Tongue (tissue), 3 donors: ENCODE measurements at places on chromosomes 2 and 18. TPM values are rescaled to one million over a fixed set of nuclear protein-coding genes. Genes with fewer than 3 reads are reported as not detected.

DNA sequence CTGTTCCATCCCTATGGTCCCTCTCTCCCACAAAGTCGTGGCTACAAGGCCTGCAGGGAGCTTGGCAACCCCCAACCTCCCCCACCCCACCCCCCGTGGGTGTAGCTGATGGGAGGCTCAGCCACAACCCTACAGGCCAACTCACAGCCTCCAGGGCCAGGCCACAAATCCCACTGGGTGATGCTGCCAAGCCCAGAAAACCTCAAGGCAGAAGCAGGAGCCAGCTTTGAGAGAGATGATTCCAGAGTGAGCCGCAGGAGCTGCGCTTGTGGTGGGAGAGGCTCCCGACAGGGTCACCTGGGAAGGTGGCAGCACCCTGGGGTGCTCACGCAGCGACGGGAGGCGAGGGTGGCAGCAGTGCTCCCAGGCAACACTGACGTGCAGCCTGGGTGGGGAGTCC lies 44.8 kb downstream of the ADCY3 start:
- DNase-seq = no peak

The CLEC4F gene
- not detected for total RNA-seq

GRCh38 chr2:423479-423878 lies 135.6 kb upstream of the ALKAL2 start:
- no peak for DNase-seq

The ARL4C gene
- total RNA-seq = 6.8 TPM

The RAPGEF4 gene
- 11.3 TPM for total RNA-seq
